ENCODE measurements at places on chromosomes 1 and 21.

DNA sequence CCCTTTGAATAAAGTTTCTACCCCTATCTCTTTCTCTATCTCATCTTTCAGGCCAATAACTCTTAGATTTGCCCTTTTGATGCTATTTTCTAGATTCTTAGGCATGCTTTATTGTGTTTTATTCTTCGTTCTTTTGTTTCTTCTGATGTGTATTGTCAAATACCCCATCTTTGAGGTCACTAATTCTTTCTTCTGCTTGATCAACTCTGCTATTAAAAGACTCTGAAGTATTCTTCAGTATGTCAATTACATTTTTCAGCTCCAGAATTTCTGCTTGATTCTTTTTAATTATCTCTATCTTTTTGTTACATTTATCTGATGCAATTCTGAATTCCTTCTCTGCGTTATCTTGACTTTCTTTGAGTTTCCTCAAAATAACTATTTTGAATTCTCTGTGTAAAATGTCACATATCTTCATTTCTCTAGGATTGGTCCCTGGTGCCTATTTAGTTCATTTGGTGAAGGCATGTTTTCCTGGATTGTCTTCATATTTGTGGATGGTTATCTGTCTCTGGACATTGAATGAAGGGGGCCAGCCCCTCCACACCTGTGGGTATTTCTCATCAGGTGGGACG lies 11.2 kb upstream of the CYP2J2 start:
- DNase-seq, result no peak

DNA sequence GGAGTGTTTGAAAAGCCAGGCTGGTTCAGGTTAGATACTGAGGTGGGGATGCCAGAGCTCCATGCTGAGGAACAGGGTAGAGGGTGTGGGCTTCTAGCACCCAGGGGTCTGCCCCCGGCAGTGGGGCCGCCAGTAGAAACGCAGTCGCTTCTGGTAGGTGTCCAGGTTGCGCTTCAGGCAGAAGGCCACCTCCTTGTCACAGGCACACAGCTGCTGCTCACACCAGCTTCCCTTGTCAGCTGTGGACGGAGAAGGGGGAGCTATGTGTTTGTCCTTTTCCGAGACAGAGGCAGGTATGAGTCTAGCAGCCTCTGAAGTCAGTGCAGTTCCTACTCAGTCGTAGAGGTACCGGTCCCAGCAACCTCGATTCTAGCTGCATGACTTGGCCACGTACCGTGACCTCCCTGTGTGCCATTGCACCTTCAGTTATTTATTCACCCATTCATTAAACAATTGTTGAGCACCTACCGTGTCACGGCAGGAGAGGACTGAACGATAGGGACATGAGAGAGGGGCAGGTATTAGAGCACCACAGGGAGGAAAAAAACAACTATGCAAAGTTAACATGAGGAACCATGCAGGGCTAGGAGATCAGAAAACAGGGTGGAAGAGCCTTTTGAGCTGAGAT lies 5.2 kb downstream of the PLA2G2D start:
- DNase-seq, result no peak

- no peak for DNase-seq
These were observed 333.8 kb downstream of the ST6GALNAC3 start for GRCh38 chr1:76408303-76408702.

DNA sequence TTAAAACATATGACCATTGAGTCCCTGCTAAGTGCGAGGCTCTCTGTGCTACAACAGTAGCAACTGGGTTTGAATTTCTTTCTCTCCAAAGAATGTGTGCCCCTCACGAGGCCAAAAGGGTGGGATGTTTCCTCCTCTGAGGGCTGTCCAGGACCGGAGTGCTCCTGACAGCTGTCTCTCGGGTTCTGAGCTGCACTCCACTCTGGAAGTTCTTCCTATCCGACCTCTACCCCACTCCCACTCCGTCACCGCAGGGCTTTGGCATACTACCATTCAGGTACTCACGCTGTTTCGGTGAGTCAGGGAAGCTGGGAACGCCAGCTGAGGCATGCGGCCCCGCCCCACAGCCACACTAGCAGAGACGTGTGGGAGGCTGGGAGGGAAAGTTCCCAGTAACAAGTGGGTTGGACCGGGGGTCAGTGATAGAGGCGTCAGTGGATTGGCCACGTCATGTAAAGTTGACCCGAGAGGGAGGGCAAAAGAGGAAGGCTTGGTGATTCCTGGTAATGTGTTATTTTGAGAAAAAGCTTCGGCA lies 705 bp upstream of the SLC50A1 start:
- no peak for DNase-seq

GRCh38 chr1:84268346-84268745 lies 33.2 kb upstream of the SAMD13 start:
- no peak for DNase-seq

DNA sequence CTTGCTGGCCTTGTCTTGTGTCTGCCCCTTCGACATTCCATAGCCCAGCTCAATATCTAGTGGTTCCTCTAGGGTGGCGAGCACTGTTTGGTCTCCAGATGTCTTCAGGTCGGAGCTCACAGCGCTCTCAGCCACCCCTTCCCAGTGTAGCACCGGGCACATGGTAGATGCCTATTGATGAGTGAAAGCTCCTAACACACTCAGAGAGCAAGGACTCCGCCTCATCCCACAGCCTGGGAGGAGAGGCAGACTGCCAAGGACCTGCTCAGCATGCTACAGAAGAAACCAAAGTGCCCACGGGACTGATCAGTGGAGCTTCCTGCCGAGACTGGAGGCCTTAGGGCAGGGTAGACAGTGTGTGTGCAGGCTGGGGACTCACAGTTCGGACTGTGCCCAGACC lies 10.9 kb downstream of the PCSK9 start:
- DNase-seq, result no peak

DNA sequence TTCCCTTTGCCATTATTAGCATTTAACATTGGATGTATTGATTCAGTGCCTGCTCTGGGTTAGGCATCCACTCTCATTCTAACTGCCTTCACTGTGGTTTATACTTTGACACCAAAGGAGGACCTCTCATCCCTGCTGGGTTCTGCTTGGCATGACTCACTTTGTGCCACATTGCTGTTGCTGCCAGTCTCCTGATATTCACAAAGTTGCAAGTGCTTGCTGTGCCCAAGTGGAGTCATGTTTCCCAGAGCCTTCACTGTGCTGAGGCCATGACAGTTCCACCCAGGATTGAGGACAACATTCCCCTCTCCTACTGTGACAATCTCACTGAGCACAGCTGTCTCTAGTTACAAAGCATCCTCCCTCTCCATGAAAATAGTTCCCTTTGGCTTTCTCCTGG lies 519.9 kb upstream of the USP24 start:
- no peak for DNase-seq

- DNase-seq, result no peak
These were observed 349.4 kb upstream of the RUNX1 start for GRCh38 chr21:35398346-35398982.

DNA sequence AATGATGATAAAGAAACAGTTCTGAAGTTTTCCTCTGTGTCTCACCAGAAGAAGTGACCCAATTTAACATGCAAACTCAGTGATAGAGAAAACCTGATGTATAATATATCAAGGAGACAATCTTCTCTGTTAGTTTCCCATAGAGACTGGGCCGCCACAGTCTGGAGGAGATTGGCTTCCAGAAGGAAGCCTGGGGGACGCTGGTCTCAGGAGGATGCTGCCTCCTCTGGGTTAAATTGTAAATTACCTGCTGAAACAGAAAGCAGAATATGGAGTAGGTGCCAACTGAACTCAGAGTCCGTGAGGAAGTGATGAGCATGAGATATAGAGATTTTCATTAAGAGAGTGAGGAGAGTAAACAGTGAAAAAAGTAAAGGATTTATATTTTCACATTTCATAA lies 15.8 kb downstream of the OR14I1 start:
- DNase-seq, result no peak

DNA sequence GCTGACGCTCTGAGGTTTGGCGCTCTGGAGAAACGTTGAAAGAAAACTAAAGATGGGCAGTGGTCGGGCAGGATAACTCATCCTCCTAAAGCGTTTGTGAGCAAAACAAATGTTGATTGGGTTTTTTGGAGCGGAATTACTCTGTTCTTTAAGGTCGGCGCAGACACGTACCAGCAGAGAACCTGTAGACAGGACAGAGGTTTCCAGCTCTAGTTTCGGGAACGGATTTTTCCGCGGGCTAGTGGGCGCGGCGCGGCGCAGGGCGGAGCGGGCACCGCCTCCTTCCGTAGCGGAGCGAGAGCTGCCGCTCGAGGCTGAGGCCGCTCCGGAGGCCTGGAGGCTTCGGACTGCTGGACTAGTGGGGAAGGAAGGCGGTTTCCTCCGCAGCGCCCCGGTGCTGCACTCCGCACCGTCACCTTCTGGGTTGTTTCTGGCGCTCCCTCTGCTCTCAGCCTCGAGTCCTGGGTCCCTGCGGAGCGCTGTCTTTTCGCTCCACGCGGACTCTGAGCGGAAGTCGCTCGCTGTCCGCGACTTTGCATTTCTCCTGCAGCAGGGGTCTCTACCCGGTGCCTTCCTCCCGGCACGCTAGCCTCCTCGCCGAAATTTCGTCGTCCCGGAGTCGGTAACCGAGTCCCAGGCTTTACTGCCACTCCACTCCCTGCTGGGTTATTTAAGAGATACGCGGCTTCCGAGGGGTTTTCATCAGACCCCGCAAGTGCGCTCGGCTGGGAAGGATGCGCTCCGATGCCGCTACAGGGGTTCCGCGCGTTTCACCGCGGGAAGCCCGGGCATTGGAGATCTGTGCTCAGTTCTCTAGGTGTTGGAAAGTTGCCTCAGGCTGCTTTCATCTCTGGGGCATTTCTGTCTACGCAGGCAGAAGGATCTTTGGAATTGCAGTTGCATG lies 7.0 kb downstream of the FOXD2 start:
- no peak for DNase-seq

DNA sequence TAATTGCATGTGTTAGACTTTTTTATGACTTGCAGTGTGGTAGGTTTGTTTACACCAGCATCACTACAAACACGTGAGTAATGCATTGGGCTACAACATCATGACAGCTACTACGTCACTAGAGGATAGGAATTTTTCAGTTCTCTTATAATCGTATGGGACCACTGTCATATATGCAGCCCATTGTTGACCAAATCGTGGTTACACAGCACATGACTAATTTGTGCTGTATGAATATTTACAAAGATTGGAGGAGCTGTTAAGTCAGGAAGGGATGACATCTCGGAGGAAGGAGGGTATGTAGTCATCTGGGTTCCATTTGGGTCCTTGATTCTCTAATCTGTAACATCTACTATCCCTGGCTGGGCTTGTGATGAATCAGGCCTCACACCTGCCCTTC lies 270.9 kb downstream of the TNR start:
- no peak for DNase-seq

DNA sequence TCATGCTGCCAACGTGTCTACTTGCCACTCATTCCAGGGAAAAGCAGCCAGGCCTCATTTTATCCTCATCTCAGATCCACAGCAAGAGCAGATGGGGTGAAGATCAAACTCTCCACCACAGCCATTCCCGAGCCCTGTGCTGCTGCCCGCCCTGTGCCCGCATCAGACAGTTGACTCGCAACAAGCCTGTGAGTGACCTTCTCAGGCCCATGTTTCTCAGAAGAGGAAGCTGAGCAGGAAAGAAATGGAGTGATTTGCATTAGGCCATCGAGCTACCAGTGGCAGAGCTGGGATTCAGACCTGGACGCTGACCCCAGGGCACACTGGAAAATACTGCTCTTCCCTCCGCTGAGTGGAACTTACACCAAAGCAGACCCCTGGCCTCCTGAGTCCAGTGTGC lies 1.2 kb downstream of the CNR2 start:
- DNase-seq, result no peak

GRCh38 chr1:181083842-181084605 lies 4.5 kb upstream of the IER5 start:
- DNase-seq, result no peak

DNA sequence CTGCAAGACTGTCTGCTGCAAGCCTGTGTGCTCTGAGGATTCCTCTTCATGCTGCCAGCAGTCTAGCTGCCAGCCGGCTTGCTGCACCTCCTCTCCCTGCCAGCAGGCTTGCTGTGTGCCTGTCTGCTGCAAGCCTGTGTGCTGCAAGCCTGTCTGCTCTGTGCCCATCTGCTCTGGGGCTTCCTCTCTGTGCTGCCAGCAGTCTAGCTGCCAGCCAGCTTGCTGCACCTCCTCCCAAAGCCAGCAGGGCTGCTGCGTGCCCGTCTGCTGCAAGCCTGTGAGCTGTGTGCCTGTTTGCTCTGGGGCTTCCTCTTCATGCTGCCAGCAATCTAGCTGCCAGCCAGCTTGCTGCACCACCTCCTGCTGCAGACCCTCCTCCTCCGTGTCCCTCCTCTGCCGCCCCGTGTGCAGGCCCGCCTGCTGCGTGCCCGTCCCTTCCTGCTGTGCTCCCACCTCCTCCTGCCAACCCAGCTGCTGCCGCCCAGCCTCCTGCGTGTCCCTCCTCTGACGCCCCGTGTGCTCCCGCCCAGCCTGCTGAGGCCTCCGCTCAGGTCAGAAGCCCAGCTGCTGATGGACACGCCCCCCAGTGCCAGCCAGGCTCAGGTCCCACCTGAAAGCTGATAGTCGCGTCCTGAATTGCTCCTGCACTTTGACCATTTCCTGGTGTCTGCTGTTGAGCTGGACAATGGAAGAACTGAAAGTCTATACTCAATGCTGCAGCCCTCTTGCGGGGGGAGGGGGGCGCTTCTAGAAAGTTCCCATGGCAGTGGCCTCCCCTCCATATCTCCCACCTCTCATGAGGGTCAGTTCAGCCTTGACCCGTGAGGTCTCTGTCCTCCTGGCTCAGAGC lies 1.2 kb downstream of the KRTAP10-4 start:
- no peak for DNase-seq

DNA sequence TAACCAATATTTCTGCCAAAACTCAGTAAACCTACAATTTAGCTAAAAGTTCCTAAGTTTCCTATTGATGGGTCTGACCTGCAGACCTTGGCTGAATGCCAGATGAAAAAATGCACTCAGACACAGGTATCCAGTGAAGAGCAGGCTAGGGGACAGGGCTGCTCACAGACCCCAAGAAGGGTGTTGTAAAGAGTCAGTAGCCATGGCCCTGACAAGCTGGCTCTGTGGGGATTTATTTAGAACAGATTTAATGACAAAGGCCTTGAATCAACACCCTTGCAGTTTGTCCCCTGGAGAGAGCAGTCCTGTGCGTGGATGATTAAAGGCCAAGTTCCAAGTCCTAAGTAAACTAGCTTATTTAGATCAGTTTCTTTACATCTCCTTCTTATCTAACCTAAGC lies 1243.2 kb upstream of the ADGRL4 start:
- DNase-seq, result no peak

- DNase-seq, result no peak
These were observed 63.9 kb downstream of the KCNK2 start for GRCh38 chr1:215146240-215146975.

- DNase-seq, result no peak
These were observed 14.2 kb downstream of the MARCKSL1 start for GRCh38 chr1:32321712-32322291.

GRCh38 chr1:43634721-43635120 lies 15.2 kb upstream of the KDM4A start:
- no peak for DNase-seq

- DNase-seq, result no peak
These were observed 82.9 kb upstream of the DSCAM start for GRCh38 chr21:40929833-40930232.

DNA sequence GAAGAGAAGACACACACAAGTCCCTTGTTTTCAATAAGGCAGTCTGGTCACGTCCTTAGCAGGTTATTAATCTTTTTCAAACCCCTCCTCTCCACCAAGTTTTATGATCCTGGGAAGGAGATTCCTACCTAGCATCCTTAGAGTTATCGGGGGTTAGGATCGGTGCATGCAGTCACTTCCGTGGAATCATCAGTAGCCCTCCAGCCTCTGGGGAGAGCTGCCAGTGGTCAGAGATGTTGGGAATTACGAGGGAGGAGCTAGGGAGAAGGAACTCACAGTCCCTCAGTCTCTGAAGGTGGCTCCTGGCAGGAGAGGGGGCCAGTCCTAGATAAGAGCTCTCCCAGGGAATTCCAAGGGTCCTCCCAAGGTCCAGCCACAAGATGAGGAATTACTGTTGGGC lies 57.7 kb upstream of the ATP5PO start:
- no peak for DNase-seq

GRCh38 chr21:35506771-35507170 lies 457.7 kb upstream of the RUNX1 start:
- no peak for DNase-seq

All from cerebellum (tissue), 4 donors.